Stimulated activated CD4-positive, alpha-beta T cell treated with anti-CD3 and anti-CD28 coated beads, Interleukin-1b, Interleukin-23, amount 100 ng/mL, for 48 hours (primary cell): ENCODE measurements at places on chromosomes 13 and 19.

DNA sequence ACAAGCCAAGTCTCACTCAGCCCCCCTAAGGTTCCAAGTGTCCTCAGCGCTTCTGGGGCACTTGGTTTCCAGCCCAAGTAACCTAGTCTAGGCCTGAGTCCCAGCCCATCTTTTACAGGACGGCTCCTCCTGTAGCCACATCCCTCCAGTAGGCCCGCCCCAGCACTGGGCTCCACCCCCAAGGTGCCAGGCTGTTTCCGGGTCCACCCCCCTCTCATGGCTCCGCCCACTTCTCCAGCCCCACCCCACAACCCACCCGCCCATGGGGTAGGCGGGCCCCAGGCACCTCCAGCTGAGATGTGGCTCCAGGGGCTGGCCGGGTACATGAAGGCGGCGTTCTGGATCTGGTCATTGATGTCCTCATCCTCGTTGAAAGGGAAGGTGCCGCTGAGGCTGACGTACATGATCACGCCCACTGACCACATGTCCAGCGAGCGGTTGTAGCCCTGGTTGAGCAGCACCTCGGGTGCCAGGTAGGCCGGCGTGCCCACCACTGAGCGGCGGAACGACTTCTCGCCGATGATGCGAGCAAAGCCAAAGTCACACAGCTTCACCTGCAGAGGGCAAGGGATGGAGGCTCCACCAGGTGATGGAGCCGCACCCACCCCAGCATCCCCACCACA, 17.2 kb upstream of the DACT3 start:
- peak; percentile 72 for DNase-seq

DNA sequence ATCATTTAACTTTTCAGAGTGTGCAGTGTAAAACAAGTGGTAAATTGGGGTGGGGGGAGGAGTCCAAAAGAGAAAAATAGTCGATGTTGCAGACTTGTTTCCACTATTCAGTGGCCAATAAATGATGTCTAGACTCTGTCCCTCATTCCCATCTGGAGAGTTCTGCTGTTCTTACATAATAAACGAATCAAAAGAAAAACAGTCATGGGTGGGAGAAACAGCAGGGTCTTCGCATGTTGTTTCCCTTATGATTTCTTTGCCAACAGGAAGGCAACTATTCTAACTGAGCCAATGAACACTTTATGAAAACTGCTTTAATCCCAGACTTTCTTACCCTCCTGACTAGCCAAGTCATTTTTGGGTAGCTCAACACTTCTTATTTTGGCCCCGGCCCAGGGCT, 615.5 kb downstream of the FGF9 start:
- DNase-seq = no peak

GRCh38 chr19:58374200-58374599, 6.6 kb downstream of the ZNF837 start:
- DNase-seq = no peak

GRCh38 chr19:16112778-16113177, 1.1 kb downstream of the RAB8A start:
- no peak for DNase-seq

GRCh38 chr13:100235311-100235901, 146.5 kb downstream of the PCCA start:
- DNase-seq = no peak

- DNase-seq = no peak
These were observed 21.8 kb upstream of the NAXD start for GRCh38 chr13:110593430-110594130.

- DNase-seq = no peak
These were observed 325.4 kb upstream of the TSHZ3 start for GRCh38 chr19:31674503-31675192.

GRCh38 chr13:87877477-87877876, 206.3 kb downstream of the SLITRK5 start:
- DNase-seq = no peak
